ENCODE measurements at places on chromosomes 7 and 10.

DNA sequence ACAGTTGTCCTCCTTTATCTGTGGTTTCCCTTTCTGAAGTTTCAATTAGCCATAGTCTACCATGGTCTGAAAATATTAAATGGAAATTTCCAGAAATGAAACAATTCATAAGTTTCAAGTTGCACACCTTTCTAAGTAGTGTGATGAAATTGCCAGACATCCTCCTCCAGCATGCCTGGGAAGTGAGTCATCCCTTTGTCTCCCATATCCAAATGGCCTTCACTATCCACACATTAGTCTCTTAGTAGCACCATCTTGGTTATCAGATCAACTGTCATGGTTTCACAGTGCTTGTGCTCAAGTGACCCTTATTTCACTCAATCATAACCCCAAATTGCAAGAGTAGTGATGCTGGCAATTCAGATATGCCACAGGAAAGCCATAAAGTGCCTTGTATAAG is 83.4 kb upstream of the PPP1R9A start:
- no peak for DNase-seq

DNA sequence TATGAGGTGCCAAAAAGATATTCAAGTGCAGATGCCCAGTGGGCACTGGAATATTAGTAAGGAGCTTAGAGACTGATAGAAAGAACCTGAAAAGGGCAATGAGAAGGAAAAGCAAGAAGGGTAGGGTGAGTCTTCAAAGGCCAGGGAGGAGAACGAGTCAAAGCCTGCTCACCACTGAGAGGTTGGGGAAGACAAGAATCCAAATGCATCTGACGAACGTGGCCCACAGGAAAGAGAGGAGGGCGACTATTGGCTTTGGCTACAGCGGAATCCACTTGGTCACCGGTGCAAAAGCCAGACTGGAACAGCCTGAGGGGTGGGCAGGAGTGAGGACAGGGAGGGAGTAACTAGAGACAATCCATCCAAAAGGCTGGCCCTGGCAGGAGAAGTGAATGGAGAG is 216.7 kb upstream of the KLF14 start:
- DNase-seq = no peak

DNA sequence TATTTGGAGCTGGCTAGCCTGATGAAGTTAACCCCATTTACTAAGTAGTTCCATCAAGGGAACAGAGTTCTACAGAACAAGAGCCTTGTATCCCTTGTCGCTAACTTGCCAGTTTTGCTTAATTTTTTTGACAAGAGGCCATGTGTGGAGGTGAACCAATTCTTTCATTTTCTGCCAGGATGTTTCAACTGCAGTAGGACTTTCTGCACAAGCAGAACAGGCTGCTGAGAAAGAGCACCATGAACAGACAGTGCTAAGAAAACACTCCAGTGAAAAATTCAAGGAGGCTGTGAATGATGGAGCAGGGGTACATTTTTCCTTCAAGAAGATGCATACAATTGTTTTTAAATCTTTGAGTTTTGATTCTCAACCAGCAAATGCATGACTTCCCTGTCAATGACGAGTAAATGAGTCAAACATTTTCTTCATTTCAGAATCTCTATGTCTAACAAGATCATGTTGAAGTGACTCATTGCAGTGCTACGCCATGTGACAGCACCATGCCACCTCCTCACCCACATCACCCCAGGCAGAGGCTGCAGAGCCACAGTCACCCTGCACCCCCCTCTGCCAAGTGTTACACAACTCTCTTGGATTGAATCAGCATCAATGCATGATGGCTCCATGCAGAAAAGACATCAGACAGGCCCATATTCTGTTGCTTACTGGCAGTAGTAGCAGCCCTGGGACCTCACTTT is 193.1 kb downstream of the COBL start:
- no peak for DNase-seq

DNA sequence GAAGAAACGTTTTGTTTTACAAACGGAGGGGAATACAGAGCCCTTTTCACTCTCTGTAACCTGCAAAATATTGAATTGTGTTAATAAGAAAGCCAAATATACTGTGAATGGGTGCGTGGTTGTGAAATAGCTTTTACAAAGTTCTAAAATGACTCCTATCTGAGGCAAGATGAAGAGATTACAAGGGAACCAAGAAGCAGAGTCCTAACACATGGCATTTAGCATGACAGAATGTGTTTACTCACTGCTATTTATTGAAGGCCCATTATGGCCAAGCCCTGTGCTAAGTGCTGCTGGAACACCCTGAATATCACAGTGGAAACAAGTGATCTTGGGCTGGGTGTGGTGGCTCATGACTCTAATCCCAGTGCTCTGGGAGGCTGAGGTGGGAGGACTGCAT is 12.9 kb downstream of the JCAD start:
- DNase-seq = no peak

DNA sequence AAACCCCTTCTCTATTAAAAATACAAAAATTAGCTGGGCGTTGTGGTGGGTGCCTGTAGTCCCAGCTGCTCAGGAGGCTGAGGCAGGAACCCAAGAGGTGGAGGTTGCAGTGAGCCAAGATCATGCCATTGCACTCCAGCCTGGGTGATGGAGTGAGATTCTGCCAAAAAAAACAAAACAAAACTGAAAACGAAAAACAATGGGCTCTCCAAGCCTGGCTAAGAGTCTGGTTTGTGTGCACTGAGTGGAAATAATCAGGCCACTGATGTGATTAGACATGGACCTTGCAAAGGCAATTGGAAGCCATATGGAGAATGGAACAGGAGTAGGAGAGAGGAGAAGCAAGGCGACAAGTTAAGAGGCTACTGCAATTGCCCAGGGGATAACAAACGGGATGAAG is 60.1 kb upstream of the GSDME start:
- no peak for DNase-seq
